ENCODE measurements at places on chromosomes 16 and 17. TPM values are rescaled to one million over a fixed set of nuclear protein-coding genes. Genes with fewer than 3 reads are reported as not detected.

DNA sequence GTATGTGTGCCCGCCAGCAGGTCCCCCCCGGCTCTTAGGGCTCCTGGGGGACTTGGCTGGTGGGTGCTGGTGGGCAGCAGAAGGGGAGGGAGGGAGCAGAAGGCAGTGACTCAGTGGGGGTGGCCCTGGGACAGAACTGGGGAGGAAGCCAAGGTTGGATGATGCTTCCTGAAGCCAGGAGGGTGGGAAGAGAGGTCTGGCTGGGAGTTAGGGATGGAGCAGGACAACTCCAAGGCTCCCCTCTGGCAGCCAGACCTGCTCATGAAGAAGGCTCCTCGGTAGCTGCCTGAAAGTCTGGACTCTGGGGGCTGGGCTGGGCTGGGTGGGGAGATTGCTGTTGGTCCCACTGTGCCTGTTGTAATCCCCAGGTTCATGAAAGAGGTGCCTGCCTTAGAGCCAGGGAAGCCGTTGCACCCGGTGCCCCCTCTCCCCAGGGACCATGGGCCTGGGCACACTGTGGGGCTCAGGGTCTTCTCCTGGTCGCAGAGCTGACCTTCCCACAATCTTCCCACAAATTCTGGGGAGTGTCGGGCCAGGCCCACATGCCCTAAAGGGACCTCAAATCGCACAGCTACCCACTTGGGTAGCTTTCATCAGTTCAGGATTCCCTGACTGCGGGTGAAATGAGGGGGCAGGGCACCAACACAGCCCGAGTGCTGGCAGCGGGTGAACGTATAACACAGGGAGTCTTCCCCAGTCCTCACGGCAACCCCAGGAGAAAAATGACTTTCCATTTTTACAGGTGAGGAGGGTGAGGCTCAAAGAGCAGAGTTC is 1.1 kb upstream of the PLEKHG4 start:
- peak overlapping the region; percentile 80 for H3K4me3 ChIP-seq
- no peaks in the 10 kb centered on the region for H3K27me3 ChIP-seq
- H3K27ac ChIP-seq, result peak overlapping the region; percentile 78
- H3K36me3 ChIP-seq, result peaks cover 9% of the 10 kb centered on the region

CLEC3A gene
- total RNA-seq, result not detected

DNA sequence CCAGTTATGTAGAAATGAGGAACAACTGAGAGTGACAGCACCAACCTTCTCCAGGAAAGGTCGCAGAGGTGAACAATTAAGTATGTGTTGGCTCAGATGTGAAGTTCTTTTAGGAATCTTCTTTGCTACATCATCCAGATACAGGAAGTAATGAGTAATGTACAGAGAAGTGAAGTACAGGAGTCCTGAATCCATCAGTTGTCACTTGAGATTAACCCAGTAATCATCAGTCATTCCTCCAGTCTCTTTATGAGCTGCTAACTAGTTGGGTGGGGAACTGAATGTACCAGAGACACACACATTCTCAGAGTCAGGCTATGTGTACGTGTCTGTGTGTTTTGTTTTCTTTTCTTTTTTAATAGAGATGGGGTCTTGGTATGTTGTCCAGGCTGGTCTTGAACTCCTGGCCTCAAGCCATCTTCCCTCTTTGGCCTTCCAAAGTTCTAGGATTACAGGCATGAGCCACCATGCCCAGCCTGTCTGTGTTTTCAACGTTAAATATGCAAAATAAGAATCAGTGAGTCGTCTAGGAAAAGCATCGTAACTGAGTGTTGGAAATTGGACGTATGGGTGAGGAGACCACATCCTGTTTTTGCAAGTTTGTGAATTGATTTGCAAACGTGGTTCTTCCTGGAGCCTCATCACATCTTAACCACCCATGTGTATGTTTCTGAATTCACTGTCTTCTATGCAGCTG is 19.9 kb downstream of the ZNF200 start:
- peaks cover 34% of the 10 kb centered on the region for H3K4me1 ChIP-seq
- H3K27me3 ChIP-seq, result no peaks in the 10 kb centered on the region

DNA sequence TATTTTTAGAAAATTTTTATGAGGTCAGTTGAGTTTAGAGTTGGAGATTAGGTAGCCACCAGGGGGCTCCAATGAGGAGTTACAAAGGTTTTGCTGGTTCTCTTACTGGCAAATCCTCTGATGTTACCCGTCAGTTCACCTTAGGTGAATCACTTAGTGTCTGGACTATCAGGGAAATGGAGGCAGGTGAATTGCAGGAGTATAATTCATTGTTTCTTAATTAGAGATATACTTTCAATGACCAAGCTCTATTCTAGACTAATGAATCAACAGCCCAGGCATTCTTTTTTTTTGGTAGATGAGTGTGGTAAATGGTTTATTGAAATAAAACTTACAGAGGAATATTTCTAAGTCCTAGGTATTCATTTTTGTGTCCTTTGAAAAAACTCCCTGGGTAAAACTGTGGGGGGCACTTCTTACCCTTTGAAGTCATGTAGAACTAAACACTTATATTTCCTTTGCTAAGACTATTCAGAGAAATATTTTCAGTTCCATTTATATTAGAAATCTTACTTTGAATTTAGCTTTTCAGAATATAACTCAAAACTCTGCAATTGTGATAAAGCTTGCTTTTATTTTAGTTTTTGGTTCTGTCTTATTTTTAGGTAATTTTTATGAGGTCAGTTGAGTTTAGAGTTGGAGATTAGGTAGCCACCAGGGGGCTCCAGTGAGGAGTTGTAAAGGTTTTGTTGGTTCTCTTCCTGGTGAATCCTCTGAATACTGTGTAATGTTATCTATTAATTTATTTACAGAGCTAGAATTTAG is 17.7 kb downstream of the PSMD11 start:
- peaks cover 31% of the 10 kb centered on the region for H3K4me1 ChIP-seq
- H3K27me3 ChIP-seq, result no peaks in the 10 kb centered on the region
- H3K36me3 ChIP-seq, result peaks cover 53% of the 10 kb centered on the region

DNA sequence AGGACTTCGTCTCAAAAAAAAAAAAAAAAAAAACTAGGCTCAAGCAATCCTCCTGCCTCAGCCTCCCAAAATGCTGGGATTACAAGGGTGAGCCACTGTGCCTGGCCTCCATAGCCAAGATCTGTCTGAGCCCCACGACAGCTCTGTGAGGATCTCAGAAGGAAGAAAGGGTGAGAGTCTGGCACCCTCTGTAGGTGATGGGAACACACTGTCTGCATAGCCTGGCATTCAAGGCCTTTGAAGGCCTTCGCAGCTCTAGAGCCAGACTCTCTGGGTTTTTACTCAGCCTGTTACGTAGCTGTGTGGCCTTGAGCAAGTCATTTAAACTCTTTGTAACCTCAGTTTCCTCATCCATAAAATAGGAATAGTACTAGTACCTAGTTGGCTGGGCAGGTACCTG is 6.3 kb upstream of the XPO6 start:
- H3K4me1 ChIP-seq, result peaks cover 5% of the 10 kb centered on the region
- peak; percentile 73 for DNase-seq
- no peak overlapping the region for H3K27ac ChIP-seq
- H3K4me3 ChIP-seq, result no peak overlapping the region
- H3K36me3 ChIP-seq, result no peaks in the 10 kb centered on the region

MYH1 gene
- total RNA-seq, result not detected

GRCh38 chr16:86965840-86966550 is 351.2 kb downstream of the C16orf95 start:
- no peaks in the 10 kb centered on the region for H3K4me1 ChIP-seq
- H3K36me3 ChIP-seq, result no peaks in the 10 kb centered on the region
- H3K4me3 ChIP-seq, result no peak overlapping the region
- H3K27me3 ChIP-seq, result no peaks in the 10 kb centered on the region
- H3K27ac ChIP-seq, result no peak overlapping the region
- DNase-seq, result no peak
